ENCODE measurements at places on chromosomes 13 and 19.

- no peak for DNase-seq
Observed at GRCh38 chr13:78701383-78701782, 42.4 kb upstream of the OBI1 start.

GRCh38 chr13:29901710-29902631 is 51.6 kb upstream of the UBL3 start:
- DNase-seq = peak; percentile 98

GRCh38 chr19:14167576-14168138 is 31.3 kb upstream of the ASF1B start:
- no peak for DNase-seq

- DNase-seq = no peak
Observed at GRCh38 chr13:38350114-38350617, 515 bp downstream of the UFM1 start.

DNA sequence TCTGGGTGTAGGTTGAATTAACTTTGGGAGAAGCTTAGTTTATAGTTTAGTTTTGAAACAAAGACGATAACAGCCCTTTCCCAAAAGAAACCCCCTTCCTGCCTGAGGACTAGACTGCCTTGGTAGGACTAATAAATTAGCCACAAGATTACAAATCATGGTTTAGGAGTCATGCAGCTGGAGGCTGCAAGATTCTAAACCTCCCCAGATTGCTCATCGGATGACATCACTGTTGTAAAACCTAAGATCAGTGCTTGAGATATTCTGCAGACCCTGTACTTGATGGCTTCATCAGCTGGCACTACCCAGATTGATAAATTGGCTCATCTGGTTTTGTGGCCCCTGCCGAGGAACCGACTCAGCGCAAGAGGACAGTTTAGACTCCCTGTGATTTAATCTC is 35.9 kb upstream of the MPHOSPH8 start:
- no peak for DNase-seq

DNA sequence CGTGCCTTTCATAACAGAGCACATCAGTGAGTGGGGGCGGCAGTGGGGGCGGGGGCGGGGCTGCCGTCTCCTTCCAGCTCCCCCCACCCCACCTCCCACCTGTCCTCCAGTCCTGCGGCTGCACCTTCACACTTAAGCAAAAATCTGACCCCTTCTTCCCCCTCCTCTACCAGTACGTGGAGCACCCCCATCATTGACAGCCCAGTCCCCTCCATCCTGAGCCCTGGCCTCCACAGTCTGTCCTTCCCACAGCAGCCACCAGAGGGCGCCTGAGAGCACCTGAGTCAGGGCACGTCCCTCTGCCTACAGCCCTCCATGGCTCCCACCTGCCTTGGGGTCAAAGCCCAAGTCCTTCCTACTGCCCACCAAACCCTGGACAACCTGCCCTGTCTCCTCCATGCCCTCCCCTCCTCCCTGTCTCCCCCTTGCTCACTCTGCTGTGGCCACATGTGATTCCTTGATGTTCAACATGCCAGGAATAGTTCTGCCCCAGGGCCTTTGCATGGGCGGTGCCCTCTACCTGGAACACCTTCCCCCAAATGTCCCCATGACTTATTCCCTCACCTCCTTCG is 4.0 kb downstream of the EBI3 start:
- DNase-seq = no peak

GRCh38 chr13:40671956-40672764 is 5.7 kb upstream of the FOXO1 start:
- peak; percentile 60 for DNase-seq

- DNase-seq = no peak
Observed at GRCh38 chr19:4121815-4122214, 2.1 kb downstream of the MAP2K2 start.

GRCh38 chr13:73656863-73657262 is 477.3 kb downstream of the KLF12 start:
- no peak for DNase-seq

- no peak for DNase-seq
Observed at GRCh38 chr13:36343766-36344165, 2.4 kb downstream of the SPART start.

DNA sequence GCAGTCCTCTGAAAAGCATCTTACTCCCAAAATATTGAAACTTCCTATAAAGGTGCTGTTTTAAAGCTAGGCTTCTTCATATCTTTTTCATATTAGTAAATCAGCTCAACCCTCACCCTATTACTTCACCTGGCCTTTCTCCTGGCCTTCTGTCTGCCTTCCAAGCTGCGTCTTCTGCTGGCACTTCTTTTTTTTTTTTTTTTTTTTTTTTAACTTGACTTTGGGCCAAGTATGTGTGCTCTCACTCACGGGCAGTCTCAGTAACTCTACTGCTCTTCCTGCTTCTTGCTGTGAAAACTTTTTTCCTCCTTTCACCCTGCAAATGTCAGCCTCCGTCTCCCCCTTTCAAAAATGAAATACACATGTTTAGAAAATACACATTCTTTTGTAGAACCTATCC is 41.2 kb upstream of the KCTD4 start:
- no peak for DNase-seq

GRCh38 chr13:76800943-76801342 is 85.3 kb downstream of the KCTD12 start:
- DNase-seq = no peak

DNA sequence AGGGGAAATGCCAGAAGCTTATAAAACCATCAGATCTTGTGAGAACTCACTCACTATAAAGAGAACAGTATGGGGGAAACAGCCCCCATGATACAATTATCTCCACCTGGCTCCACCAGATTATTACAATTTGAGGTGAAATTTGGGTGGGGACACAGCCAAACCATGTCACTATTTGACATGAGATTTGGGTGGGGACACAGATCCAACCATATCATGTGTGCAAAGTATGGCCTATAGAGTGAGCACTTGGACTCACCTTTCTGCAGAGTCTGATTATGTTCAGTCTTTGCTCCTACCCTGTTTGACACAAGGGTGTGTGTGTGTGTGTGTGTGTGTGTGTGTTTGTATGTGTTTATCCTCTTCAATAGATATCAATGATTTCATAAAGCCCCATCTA is 287.5 kb downstream of the ZNF536 start:
- no peak for DNase-seq

DNA sequence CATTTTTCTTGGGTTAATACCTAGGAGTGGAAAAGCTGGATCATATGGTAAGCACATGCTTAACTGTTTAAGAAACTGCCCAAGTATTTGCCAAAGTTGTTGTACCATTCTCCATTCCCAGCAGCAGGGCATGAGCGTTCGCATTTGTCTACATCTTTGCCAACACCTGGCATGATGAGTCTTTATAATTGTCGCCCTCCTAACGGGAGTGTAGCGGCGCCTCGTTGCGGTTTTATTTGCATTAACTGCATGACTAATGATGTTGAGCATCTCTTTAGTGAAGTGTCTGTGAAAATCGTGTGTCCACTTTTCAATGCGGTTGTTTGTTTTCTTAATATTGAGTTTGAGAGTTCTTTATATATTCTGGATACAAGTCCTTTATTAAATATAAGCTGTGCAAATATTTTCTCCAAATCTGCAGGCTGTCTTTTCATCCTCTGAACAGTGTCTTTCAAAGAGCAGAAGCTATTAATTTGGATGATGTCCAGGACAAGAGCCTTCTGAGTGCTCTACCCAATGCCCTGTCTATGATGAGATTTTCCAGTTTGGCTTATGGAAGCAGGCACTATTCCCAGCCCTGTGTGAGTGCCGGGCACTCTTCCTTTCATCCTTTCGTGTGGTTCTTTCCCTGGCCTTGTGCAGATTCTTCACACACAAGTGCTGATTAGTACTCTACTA is 202.0 kb downstream of the FOXO1 start:
- DNase-seq = no peak

DNA sequence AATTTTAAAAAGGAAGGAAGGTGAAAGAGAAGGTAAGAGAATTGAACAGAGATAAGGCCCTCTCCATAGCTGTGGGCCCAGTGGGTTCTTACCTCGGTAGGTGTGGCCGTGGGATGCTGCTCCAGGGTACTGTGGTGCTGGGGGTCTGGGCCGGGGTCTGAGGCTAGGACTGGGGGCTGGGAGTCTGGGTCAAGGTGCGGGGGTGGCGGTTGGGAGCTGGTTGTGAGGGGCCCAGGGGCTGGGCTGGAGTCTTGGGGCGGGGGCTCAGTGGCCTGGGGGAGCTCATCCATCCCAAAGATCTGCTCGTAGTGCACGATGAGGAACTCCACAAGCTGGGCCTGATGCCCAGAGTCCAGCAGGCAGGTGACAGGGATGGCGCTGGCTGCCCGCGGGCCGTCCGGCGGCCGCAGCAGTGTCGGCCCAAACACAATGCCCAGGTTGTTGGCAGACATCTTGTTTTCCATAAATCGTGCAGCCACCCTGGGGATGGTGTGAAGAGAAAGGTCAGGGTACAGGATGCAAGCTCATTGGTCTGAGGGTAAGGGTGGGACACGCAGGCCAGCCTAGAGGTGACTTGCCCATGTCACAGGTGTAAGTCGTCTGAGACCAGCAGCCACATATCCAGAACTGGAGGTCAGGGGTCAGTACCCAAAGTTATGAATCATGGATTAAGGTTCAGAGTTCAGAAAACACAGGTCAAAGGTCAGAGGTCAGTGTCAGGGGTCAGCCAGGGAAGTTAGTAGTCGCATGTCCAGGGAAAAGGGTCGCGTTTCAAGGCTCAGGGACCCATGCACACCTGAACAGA is 5.9 kb upstream of the LPAR2 start:
- DNase-seq = no peak

- no peak for DNase-seq
Observed at GRCh38 chr19:13396250-13397080, 109.8 kb downstream of the CACNA1A start.

DNA sequence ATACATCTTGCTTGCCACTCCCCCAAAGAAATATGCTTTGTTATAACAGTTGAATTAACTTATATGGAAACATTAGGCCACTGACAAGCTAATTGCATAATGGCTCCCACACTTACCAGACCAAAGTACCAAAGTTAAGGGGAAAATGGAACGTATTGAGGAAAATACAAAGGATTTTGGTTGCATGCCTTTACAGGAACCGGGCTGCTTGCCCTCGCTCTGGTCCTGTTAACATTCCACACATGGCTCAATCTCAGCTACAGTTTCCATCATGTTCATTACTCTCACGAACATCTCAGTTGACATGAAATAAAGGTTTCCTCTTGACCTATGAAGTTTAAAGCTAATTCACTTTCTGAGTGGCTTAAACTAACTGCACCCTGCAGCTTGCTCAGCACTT is 220.7 kb upstream of the RXFP2 start:
- DNase-seq = no peak

- peak; percentile 72 for DNase-seq
Observed at GRCh38 chr19:48325265-48325910, at the start of gene EMP3. TSS of gene EMP3 (plus strand) at chr19:48325552. CDS start at chr19:48326845, 1,293 bp downstream.

DNA sequence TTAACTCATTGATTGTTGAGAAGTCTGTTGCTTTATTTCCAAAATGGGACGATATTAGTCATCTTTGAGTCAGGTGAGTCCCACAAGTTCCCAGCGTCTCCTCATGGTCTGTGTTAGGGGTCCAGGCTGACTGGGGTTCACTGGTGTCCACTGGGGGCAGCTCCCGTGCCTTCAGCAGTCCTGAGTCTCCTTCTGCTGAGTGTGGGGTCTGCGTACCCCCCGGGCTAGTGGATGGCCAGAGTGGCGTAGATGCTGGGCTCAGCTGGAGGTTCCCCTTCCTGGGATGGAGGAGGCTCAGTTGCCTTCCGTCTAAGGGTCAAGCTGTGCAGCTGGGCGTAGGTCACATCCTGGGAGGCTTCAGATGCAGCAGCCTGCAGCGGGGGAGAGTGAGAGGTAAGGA is 5.9 kb downstream of the LILRB3 start:
- no peak for DNase-seq

DNA sequence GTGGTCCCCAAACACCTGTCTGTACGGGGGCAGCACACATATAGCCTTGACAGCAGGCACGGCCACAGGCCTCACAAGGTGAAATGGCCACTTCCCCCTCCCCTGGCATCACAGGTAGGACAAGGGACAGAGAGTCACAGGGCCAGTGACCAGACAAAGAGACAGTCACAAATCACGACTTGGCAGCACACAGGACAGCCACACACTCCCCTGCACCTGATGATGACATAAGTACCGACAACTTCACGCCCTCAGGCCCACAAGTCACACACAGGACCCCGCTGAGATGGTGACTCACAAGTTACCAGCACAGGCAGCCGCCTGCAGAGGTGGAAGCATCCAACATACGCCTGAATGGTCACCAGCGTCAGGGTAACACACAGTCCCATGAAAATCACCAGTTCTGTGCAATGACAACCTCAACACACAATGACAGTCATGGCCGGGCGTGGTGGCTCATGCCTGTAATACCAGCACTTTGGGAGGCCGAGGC is 16.5 kb downstream of the TYK2 start:
- peak; percentile 36 for DNase-seq

GRCh38 chr13:84569366-84569765 is 687.1 kb upstream of the SLITRK1 start:
- no peak for DNase-seq

DNA sequence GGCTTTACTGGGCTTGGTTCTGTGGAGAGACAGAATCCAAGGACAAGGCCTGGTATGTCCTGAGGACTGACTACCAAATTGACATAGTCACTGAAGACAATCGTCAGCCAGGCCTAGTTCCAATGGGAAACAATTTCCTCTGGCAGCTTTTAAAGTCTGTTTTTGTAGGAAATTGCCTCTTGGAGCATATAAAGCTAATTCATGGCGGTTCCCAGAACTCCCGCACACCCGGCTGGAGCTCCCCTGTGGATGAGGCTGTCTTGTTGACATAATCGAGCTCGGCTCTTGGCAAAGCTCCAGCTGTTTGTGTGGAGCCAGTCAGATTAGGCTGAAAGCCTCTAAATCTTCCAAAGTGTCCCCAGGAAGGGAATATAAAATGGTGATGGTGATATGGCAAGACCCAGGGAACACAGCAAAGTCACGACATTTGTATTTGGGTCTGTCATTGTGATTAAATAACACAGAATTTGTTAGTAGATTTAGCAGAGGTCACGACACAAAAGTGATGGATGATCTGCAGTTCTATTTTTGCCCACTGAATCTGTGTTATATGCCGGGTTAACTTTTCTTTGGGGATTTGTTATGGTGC is 395.0 kb downstream of the PCDH9 start:
- peak; percentile 14 for DNase-seq

GRCh38 chr19:49272204-49272603 is 52.8 kb downstream of the SLC6A16 start:
- peak; percentile 55 for DNase-seq

GRCh38 chr13:78299832-78300623 is 303.3 kb downstream of the POU4F1 start:
- no peak for DNase-seq

GRCh38 chr13:49701491-49701890 is 10.2 kb upstream of the EBPL start:
- DNase-seq = no peak

- no peak for DNase-seq
Observed at GRCh38 chr13:109787135-109787954, 962 bp upstream of the IRS2 start.

GRCh38 chr13:50594276-50595051 is 249.0 kb downstream of the DLEU7 start:
- DNase-seq = no peak
